ENCODE measurements at places on chromosomes 5 and 9.
A peak's percentile ranks its signal among the peaks of the same experiment; 100 is the strongest.

GRCh38 chr5:55591686-55592085, 56.9 kb upstream of the PLPP1 start:
- DNase-seq, result no peak

GRCh38 chr5:72463449-72464052, 43.7 kb downstream of the ZNF366 start:
- DNase-seq, result peak; percentile 63

GRCh38 chr5:149450199-149450598, 71.1 kb upstream of the IL17B start:
- no peak for DNase-seq

GRCh38 chr9:80948066-80948465, 741.3 kb downstream of the TLE1 start:
- no peak for DNase-seq

- DNase-seq, result no peak
Measured at GRCh38 chr9:114003351-114003750, 74.7 kb downstream of the AMBP start.

DNA sequence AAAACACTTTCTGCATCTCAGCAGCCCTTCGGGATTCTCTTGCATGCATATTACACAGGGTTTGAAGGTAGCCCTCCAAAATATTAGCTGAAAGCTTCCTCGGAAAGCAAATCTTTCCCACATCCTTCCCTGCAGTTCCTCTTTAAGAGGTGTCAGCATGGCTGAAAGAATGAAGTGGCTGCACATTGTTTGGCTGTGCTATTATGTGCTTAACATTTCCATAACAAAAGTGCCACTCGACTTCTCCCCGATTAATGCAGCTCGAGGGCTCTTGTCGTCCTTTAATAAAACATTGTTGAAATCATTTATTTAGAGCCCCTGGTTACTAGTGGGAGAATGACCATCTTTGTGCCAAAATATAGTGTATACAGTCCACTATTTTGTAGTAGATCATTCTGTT, 6.5 kb downstream of the GAS1 start:
- DNase-seq, result no peak

GRCh38 chr5:154320224-154321089, 125.3 kb upstream of the SAP30L start:
- DNase-seq, result no peak

DNA sequence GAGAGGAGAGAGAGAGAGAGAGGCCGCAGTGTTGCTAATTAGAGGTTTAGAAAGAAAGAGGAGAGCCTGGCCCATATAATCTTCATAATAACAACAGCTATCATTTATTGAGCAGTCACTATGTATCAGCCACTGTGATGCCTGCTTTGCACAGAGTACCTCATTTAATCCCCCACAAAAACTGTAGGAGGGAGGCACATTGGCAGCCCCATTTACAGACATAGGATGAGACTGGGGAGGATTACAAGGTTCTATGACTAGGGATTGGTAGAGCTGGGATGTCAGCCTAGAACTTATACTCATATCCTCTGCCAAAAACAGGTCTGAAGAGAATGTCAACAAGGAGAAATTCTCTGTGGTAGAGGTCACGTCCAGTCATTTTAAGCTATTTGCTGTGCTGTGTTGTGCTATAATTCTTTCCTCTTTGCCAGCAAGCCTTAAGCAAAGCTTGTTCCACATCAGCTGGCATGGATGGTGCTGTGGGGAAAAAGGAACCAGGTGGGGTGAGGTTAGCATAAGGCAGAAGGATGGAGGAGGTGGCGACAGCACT, 6.7 kb upstream of the GCNT4 start:
- DNase-seq, result no peak

GRCh38 chr5:145403992-145404391, 431.1 kb downstream of the PRELID2 start:
- no peak for DNase-seq

- no peak for DNase-seq
Measured at GRCh38 chr5:127957701-127958239, 125.8 kb upstream of the SLC12A2 start.

- no peak for DNase-seq
Measured at GRCh38 chr5:135547590-135548254, 12.0 kb upstream of the NEUROG1 start.

DNA sequence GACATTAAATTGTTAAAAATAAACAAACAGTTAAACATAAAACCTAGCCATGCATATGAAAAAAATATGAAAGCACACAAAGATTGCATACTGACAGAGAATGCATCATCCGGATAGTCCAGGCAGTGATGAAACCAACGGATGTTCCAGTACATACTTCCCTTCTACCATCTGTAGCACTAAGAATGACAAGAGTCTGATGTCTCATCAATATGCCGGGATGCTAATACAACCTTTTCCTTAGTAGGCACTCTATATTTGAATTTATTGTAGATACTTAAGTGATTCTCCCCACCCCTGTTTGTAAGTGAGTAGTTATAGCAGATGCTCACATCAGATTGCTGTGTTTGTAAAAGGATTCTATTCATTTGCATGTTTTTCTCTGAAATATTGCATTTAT, 571.2 kb upstream of the WWC1 start:
- no peak for DNase-seq

GRCh38 chr9:73121375-73121935, 30.2 kb upstream of the ANXA1 start:
- DNase-seq, result peak; percentile 57

DNA sequence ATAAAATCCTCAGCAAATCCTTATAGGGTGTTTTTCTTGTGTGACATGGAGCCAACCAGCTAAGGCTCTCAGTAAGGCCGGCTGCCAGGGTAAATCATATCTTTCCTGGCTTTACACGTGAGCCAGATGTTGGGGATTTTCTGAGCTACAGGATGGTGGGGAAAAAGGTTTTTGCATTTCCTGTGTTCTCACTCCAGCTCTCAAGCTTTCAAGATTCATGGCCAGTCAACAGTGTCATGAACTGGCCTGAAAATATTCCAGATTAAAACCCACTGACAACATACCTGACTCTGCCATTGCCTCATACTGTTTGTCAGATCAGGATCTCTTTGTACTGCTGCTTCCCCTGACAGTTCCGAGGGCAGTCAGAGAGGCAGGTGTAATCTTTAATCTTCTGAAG, 306.9 kb downstream of the GLIS3 start:
- no peak for DNase-seq

DNA sequence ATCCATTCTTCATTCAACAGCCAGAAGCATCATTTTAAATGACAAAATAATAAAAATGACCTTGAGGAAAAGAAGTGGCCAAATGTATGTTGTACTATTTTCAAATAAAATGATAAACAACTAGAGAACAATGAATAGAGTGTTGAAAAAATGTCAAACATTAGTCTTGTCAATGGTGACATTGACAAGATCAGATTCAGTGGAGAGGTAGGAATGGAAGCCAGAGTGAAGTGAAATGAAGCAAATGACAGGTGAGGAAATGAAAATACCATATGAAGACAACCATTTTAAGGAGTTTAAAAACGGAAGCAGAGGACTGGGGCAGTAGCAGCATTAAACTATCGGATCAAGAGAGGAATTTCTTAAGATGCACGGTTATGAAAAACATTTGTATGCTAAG, 38.2 kb upstream of the COX7C start:
- DNase-seq, result no peak

GRCh38 chr5:16464231-16464630, 1.4 kb downstream of the ZNF622 start:
- DNase-seq, result no peak

GRCh38 chr5:34655354-34655991, 655 bp upstream of the RAI14 start:
- DNase-seq, result peak; percentile 69

- peak; percentile 28 for DNase-seq
Measured at GRCh38 chr5:114223866-114224265, 138.0 kb upstream of the KCNN2 start.

DNA sequence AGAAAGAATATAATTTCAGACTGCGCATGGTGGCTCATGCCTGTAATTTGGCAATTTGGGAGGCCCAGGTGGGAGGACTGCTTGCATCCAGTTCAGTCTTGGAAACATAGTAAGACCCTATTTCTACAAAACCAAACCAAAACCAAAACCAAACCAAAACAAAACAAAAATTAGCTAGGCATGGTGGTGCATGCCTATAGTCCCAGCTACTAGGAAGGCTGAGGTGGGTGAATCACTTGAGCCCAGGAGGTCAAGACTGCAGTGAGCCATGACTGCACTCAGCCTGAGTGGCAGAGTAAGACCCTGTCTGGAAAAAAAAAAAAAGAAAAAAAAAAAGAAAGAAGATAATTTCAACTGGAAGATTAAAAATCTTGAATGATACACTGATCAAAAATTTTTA, 137.0 kb upstream of the ACOT12 start:
- DNase-seq, result peak; percentile 9

DNA sequence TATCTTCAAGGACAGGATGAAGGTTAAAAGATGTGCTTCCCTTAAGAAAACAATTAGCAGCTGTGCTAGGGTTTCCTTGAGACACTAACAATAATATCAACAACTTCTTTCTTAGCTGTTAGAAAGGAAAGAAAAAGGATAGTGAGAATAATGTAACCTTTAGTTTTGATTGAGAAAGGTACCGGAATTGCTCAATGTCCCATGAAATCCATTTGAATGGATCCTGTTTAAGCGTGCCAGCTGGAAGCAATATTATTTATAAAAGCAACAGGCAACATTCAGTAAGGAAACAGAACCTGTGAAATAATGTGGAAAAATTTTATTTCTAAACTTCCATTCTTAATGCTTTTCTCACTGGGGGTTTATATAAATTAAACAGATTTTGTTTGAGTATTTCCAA, 120.9 kb downstream of the CCDC192 start:
- DNase-seq, result no peak

DNA sequence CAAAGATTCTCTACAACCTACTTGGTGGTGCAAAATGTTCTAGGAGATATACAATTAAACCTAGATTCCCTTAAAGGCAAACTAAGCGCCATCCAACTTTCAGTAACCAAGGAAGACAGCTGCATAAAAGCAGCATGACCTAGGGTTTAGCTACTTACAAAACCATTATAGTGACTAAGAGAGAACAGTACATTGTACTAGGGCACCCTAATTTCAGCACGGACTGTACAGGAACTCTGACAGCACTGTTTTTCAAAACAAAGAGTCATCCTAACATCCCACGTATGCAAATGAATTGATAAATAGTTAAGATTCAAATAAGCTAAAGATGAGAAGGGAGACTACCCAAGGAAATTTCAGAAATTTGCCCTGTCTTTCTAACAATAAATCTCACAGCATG, 30.0 kb downstream of the STRBP start:
- no peak for DNase-seq

DNA sequence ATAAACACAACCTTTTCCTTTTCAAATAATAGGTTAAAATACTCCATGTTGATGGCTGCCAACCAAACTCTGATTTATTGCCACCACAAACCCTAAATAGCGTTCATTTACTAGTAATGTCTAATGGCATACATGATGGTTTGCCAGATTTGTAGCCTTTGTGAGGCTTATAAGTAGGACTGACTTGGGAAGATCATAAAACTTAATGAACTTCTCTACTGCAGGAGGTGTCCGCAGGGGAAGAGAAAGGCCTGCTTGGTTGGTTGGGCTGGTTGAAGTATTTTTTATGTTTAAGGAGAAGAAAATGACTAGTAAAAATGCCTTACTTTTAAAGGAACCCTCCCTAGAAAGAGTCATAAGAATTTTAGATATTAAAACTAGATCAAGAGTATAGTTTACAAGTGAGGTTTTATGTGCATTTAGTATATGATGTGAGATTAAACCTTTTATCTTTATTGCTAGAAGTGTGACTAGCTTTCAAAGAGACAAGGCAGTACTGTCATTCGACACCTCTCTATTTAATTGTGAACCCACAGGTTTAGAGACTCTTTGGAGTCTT, 5.0 kb downstream of the PBX3 start:
- no peak for DNase-seq

GRCh38 chr5:92401-93220, 643 bp downstream of the PLEKHG4B start:
- no peak for DNase-seq

DNA sequence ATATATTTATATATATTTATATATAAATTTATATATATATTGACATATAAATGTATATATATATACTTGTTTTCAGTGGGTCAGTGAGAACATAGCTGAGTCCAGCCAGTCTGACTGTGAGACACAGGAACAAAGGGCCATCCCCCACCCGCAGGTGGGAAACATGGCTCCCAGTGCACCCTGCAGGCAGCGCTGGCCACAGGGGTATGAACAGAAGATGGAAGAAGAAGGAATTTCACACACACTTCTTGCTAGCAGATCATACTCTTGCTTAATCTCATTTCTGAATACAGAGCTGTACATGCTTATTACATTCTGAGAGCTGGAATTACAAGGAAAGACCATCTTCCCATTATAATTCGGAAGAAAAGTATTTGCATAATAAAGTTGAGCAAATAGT, 595.4 kb downstream of the IRX1 start:
- no peak for DNase-seq

DNA sequence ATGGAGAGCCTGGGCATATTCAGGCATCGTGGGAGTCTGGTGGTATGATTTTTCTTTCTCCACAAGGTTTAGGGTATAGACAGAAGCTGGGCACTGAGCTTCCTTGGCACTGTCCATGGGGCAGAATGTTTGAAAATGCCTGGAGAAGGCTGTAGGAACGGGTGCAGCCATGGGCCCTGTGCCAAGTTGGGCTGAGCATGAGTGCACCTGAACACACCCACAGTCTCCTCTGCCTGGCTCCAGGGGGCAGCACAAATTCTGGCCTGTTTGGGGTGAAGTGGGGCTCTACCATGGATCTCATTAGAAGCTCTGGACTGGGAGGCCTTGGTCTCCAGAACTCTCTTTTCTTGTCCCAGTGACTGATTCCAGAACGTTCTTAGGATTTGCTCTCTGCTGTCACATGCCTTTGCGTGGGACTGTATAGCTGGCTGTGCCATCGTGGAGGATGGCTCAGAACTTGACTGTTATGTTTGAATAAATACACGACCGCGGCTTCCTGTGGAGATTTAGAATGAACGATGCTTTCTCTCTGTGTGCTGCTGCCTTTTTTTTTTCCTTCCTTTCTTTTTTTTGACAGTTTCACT, 229.8 kb downstream of the FANCC start:
- peak; percentile 64 for DNase-seq

DNA sequence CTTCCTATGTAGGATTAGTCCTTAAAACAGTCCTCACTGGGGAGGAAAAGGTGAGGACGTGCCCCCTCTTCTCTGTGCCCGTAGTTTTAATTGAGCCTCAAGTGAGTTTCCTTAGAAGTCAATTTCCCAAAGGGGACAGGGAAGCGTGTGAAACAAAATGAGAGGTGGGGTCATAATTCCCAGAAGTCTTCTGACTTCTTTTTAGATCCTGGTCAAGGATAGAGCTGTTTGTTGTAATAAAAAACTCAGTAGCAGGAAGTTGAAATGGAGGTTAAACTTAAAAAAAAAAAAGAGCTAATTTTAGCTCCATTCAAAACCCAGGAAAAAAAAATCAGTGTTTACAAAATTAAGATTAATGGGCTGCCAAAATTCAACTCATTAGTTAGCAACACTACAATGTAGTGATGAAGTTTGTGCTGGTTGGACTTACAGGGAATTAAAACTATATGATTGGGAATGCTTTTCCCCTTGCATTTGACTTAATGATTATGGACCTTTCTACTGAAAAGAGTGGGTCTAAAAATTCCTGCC, 158.3 kb upstream of the MEF2C start:
- no peak for DNase-seq

Data from foreskin keratinocyte (primary cell).